ENCODE measurements at places on chromosomes 2 and 18.

GRCh38 chr18:23838233-23838632, 149.0 kb downstream of the LAMA3 start:
- no peaks in the 10 kb centered on the region for H3K27me3 ChIP-seq
- no peak overlapping the region for H3K4me3 ChIP-seq
- H3K4me1 ChIP-seq = no peaks in the 10 kb centered on the region
- no peaks in the 10 kb centered on the region for H3K36me3 ChIP-seq
- no peak for DNase-seq

- H3K4me3 ChIP-seq = peak overlapping the region; percentile 78
- no peaks in the 10 kb centered on the region for H3K27me3 ChIP-seq
- H3K4me1 ChIP-seq = peaks cover 21% of the 10 kb centered on the region
- no peaks in the 10 kb centered on the region for H3K36me3 ChIP-seq
Measured at GRCh38 chr2:161238265-161238559, 70.0 kb upstream of the PSMD14 start.

GRCh38 chr2:162075689-162076132, 1.7 kb upstream of the DPP4 start:
- H3K27me3 ChIP-seq = no peaks in the 10 kb centered on the region
- no peak overlapping the region for H3K27ac ChIP-seq
- H3K36me3 ChIP-seq = no peaks in the 10 kb centered on the region
- H3K4me3 ChIP-seq = no peak overlapping the region
- DNase-seq = no peak
- peaks cover 25% of the 10 kb centered on the region for H3K4me1 ChIP-seq

DNA sequence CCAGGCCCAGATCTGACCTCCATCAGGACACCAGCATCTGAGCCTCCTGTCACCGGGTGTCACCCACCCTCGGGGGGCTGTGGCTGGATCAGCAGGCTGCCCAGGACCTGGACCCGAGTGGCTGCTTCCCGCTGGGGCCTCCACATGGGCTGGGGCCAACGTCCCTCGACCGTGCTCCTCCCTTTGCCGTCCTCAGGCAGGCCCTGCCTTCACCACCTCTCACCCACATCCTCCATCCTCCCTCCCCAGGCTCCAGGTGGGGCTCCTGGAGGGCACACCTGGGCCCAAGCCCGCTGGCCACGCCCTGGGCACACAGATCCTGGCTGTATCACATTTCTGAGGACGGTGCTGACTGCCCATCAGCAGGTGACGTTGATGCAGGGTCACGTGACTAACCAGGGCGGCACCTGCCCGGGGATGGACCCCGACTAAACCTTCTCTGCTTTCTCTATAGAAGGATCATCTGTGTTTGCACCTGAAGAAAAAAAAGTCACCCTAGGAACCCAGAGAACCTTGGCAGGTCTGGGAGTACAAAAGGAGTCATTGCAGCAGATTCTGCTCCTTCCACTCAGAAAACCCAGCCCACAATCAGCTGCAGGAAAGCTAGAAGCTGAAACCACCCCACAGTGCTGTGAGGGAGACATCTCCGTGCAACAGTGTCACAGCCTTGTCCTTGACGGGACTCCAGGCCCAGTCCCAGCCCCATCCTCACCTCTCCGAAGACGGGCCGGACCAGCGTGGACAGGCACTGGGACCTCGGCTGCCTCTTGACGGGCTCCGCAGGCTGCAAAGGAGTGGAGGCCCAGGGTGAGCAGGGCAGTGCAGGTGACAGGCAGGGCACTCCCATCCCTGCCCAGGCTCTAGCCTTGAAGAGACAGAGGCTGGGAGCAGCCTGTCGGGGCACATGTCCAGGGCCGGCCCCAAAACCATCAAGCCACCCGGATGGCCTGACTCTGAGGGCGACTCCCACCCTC, 11.2 kb downstream of the STK25 start:
- DNase-seq = no peak
- no peak overlapping the region for H3K4me3 ChIP-seq
- no peaks in the 10 kb centered on the region for H3K27me3 ChIP-seq
- no peak overlapping the region for H3K27ac ChIP-seq
- peaks cover 11% of the 10 kb centered on the region for H3K36me3 ChIP-seq
- H3K4me1 ChIP-seq = no peaks in the 10 kb centered on the region

DNA sequence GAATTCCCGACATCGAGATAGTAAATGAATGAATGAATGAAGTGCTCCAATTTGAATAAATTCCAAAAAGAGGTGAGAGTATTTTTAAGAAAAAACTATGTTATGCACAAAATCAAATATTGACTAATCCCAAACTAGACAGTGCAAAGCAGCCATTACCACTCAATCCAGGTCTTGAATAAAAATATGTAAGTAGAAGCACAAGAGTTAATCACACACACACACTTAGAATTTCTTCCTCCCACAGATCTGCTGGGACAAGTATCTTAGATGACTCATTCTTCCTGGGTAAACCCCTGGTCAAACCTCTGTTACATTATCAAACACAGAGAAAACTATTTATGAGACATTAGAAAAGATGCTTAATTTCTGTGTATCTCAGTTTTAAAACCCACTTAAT, 102.0 kb downstream of the PLA2R1 start:
- H3K4me3 ChIP-seq = no peak overlapping the region
- H3K4me1 ChIP-seq = no peaks in the 10 kb centered on the region
- no peaks in the 10 kb centered on the region for H3K27me3 ChIP-seq
- DNase-seq = no peak
- H3K36me3 ChIP-seq = no peaks in the 10 kb centered on the region

- no peak overlapping the region for H3K27ac ChIP-seq
- DNase-seq = no peak
- no peak overlapping the region for H3K4me3 ChIP-seq
- H3K36me3 ChIP-seq = no peaks in the 10 kb centered on the region
Measured at GRCh38 chr2:109209412-109209811, 80.4 kb downstream of the SH3RF3 start.

- no peak overlapping the region for H3K4me3 ChIP-seq
- no peaks in the 10 kb centered on the region for H3K36me3 ChIP-seq
- no peaks in the 10 kb centered on the region for H3K27me3 ChIP-seq
- H3K4me1 ChIP-seq = no peaks in the 10 kb centered on the region
- no peak for DNase-seq
Measured at GRCh38 chr18:33115917-33116316, 324.6 kb downstream of the CCDC178 start.

DNA sequence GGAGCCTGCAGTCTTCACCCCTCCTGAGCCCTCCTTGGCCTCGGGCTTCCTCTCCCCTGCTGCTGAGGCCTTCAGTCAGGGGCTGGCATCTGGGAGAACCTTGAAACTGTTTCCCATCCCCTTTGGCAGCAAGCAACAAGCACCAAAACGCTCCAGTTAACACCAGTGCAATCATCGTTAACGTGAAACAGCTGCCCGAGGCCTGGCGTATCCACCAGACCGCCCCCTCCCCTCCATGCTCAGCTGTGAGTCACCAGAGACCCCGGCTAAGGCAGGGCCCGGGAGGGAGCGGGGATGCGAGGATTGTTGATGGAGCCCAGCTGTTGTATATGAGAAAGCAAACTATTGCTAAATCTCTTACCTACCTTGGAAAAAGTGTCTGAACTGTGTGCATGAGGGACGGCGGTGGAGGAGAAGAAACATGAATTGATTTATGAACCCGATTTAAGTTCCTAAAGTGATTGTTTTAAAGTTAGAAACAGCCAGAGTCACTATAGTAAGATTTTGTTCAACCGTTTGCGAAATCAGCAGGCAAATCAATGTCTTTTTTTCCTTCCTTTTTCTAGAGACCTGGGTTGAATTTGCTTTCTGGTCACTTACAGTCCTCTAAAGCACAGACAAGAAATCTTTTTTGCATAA, 5.2 kb downstream of the ZFP36L2 start:
- peak; percentile 57 for DNase-seq
- H3K4me1 ChIP-seq = peaks cover 40% of the 10 kb centered on the region
- H3K4me3 ChIP-seq = no peak overlapping the region
- H3K36me3 ChIP-seq = no peaks in the 10 kb centered on the region

- no peak overlapping the region for H3K4me3 ChIP-seq
- no peaks in the 10 kb centered on the region for H3K36me3 ChIP-seq
- H3K4me1 ChIP-seq = peaks cover 2% of the 10 kb centered on the region
Measured at GRCh38 chr2:28399289-28399688, 6.6 kb downstream of the FOSL2 start.

DNA sequence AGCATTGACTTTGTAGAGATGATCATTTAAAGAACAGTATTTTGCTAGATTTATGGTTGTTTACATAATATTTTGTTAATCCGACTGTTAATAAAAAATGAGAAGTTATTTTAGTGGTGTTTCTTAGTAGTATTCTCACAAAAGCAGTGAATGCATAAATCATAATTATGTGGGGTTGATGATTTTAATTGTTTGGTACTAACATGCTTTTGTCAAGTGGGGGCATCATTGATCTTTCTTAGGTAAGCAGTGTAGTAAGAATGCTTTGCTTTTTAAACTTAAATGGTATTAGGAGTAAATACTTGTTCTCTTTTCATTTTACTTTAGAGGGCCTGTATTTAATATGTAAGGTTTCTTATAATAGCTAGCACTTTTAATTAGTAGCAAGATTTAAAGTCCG, 109.2 kb upstream of the OTX1 start:
- H3K4me3 ChIP-seq = no peak overlapping the region
- DNase-seq = no peak
- H3K27ac ChIP-seq = no peak overlapping the region
- H3K4me1 ChIP-seq = no peaks in the 10 kb centered on the region
- H3K27me3 ChIP-seq = no peaks in the 10 kb centered on the region

DNA sequence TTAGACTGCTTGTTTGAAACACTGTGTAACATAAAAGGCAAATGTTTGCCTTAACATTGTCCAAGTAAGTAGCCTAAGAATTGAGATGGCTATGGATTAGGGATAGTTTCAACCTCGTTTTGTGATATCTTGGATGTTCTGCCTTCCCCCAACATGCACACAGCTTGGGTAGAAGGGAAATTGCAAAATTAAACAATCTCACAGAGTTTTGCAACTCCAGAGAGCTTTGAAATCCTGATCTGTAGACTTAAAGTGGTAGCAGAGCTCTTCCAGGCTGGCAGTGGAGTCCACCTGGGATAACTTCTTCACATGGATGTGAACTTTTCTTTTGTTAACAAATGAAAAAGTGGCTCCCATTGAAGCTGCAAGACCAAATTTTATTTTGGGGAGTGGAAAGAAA, 59.6 kb downstream of the CHRNA1 start:
- H3K27ac ChIP-seq = no peak overlapping the region
- no peaks in the 10 kb centered on the region for H3K27me3 ChIP-seq
- no peak for DNase-seq
- no peaks in the 10 kb centered on the region for H3K36me3 ChIP-seq
- no peak overlapping the region for H3K4me3 ChIP-seq

DNA sequence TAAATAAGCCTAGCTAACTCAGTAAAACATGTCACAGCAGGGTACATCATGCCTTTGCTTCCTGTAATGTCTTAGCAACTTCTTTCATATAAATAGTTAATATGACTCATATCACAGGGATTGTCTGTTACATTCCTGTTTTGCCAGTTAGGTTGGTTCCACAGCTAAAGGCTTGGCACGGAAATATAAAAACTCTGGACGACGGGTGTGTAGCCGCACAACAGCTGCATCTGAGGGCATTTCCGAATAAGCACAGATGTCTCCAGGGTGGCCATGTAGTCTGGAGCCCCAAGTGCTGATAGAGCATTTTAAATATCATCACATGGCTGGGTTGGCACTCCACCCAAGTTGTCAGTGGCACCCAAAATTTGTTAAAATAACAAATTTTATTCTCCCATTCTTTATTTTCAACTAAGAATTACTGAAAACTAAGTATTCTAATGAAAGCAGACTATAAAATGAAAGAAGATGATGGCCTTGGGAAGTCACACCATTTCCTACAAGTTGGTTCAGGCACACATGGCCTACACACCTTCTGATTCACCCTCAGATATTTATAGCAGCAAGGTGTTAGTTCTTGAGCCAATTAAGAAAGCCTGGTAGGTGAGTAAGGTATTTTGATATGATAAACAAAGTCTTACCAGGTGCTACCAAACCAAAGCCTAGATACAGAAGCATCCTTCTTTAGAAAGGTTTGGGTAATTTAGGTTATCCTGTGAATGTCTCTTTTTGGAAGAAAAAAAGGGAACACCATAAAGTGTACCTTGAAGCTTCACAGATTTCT, 61.8 kb upstream of the STK17B start:
- H3K4me3 ChIP-seq = no peak overlapping the region
- no peaks in the 10 kb centered on the region for H3K4me1 ChIP-seq
- H3K36me3 ChIP-seq = no peaks in the 10 kb centered on the region

- no peaks in the 10 kb centered on the region for H3K27me3 ChIP-seq
- no peaks in the 10 kb centered on the region for H3K36me3 ChIP-seq
- DNase-seq = peak; percentile 50
- H3K4me1 ChIP-seq = peaks cover 9% of the 10 kb centered on the region
Measured at GRCh38 chr2:9770308-9771100, 72.8 kb upstream of the TAF1B start.

DNA sequence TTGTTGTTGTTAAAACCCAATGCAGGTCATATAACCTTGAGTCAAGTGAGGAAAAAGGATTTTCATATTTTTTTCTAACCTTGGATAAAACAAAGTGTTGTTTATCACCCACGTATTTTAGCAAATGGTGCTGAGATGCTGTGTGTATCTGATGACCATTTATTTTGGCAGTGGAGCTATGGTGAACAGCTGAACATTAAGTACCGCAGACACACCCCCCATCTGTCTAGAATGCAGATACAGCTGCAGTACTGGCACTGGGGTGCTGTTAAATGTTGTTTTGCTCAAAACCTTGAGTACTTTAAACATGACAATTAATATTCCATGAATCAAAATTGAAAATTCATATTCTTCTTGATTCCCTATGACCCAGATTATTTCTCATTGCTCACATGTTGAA, 773.3 kb upstream of the SLC39A10 start:
- no peak overlapping the region for H3K27ac ChIP-seq
- DNase-seq = no peak
- H3K36me3 ChIP-seq = no peaks in the 10 kb centered on the region
- H3K27me3 ChIP-seq = no peaks in the 10 kb centered on the region
- H3K4me3 ChIP-seq = no peak overlapping the region

DNA sequence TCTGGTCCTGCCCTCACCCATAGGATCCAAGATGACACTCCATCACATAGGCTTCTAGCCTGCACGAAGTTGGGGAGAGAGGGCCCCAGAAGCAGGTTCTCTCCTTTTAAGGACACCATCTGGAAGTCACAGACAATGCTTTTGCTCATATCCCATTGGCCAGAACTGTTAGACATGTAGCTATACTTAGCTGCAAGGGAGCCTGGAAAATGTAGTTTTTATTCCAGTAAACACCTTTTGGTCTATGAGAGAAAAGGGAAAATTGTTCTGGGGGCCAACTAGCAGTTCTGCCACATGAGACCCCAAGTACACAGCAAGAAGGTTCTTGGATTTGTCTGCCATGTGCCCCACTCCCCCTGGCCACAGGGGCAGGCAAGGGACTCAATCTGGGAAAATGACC, 206.1 kb downstream of the ZFP36L2 start:
- no peaks in the 10 kb centered on the region for H3K27me3 ChIP-seq
- no peak overlapping the region for H3K27ac ChIP-seq
- no peaks in the 10 kb centered on the region for H3K36me3 ChIP-seq
- no peak for DNase-seq

- H3K36me3 ChIP-seq = no peaks in the 10 kb centered on the region
- peaks cover 14% of the 10 kb centered on the region for H3K4me1 ChIP-seq
- no peaks in the 10 kb centered on the region for H3K27me3 ChIP-seq
- peak overlapping the region; percentile 43 for H3K27ac ChIP-seq
- DNase-seq = no peak
Measured at GRCh38 chr18:21452796-21453510, 147.6 kb downstream of the ESCO1 start.

- H3K27ac ChIP-seq = no peak overlapping the region
- H3K36me3 ChIP-seq = no peaks in the 10 kb centered on the region
- no peak overlapping the region for H3K4me3 ChIP-seq
- no peak for DNase-seq
- H3K27me3 ChIP-seq = no peaks in the 10 kb centered on the region
Measured at GRCh38 chr2:207505728-207506127, 24.0 kb upstream of the CREB1 start.

GRCh38 chr2:164899121-164899520, 56.2 kb downstream of the SLC38A11 start:
- no peak overlapping the region for H3K27ac ChIP-seq
- DNase-seq = no peak
- no peaks in the 10 kb centered on the region for H3K36me3 ChIP-seq
- peaks cover 5% of the 10 kb centered on the region for H3K4me1 ChIP-seq
- H3K4me3 ChIP-seq = no peak overlapping the region
